ENCODE measurements at places on chromosomes 2 and 18. TPM values are rescaled to one million over a fixed set of nuclear protein-coding genes. Genes with fewer than 3 reads are reported as not detected.

DNA sequence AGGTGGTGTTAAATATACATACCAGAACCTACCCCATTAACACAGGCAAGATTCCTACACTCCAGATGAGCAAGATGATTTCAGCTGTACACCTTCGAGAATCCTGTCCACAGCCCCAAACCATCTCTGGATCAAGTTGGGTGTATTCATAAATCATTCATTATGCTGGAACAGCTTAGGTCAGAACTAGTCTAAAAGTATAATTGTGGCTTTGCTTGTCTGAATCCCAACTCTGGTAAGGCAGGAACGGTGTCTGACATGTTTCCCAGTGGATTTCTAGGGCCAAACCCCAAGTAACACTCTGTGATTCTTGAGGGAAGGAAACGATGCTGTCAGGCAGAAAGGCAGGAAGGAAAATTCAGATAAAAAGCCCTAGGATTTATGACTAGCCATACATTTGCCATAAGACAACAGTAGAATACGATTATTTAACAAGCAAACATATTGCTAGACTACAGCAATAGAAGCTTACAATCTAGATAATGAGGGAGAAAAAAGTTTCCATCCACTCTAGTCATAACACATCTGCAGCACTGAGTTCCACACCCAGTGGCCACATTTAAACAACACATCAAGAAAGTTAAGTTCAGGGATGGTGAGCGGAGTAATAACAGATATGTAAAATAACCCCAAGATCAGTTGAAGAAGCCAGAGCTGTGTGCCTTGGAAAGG, 444.8 kb downstream of the RND3 start:
- no peak for DNase-seq

DNA sequence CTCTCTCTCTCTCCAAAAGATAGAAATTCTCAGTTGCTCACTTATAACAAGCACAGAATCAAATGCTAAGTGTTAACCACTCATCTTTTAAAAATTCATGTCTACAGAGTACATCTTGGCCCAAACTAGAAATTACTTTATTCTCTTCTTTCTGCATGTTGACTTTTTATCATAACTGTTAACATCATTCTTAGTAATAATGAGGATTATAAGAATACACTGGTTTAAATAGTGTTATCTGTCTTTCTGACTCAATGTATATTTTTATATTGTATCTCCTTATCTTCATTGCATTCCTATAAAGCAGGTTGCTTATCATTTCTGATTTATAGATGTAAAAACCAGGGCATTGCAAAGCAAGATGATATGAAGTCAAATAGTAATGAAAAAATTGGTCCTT, 17.8 kb upstream of the KLF7 start:
- no peak for DNase-seq

DNA sequence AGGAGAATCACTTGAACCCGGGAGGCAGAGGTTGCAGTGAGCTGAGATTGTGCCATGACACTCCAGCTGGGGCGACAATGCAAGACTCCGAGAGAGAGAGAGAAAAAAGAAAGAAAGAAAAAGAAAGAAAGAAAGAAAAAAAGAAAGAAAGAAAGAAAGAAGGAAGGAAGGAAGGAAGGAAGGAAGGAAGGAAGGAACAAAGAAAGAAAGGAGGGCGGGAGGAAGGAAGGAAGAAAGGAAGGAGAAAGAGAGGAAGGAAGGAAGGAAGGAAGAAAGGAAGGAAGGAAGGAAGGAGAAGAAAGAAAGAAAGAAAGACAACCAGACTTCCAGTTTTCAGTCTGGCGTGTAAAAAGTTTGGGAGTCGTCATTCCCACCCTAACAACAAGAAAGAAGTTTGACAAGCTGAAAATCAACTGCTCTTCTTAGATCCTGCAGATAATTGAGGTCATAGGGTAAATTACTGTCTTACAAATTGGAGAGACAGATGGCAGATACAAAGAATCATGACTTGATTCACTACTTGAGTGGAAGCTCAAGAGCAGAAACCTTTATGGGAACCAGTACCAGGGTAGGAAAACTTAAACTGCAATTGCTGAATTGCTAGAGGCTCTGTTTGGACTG, 15.1 kb upstream of the CYP27C1 start:
- no peak for DNase-seq

DNA sequence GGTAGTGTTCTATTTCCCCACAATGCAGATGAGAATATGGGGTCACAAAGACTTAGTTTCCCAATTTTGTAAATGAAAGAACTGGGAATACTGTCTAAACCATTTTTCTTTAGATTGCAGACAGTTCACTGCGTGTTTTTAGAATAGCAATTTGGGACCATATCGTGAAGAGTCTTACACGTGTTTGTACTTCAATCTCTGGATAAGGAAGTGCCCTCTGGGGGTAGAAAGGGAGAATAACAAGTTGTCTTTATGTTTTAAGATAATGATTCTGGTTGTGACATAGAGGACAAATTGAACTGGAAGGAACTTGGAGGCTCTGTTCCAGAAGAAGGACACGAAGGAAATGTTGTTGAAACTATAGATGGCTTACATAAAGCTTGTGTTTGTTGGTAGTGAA, 457.7 kb downstream of the CBLN2 start:
- DNase-seq: no peak

DNA sequence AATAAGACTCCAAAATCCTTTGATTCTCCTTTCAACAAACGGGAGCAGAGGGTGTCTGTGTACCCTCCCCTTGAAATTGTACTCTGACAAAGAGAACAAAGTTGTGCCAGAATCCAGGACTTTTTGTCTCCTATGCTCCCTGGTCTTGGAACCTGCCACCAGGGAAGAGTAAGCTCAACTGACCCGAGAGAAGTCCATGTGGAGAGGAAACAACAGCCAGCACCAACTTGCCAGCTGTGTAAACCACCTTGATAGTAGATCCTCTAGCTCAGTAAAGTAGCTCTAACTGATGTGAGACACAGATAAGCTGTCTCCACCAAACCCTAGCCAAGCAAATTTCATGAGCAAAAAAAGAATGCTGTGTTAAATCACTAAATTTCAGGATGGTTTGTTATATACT, 46.9 kb downstream of the LNPK start:
- no peak for DNase-seq

DNA sequence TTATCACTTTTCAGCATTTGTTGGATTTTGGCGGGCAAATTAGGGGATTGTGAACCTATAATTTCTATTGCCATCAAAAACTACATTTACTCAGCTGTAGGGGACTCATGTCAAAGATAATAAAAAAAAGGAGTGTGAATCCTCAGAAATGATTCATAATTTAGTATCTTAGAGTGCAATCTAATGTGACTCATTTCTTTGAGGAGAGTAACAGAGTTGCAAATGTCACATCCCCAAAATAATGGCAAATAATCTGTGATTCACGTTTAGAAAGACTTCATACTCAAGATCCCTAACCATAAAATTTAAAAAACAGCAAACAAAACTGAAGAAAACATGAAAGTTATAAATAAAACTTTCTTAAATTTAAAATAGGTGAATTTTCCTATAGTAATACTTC, 373.0 kb downstream of the CDH2 start:
- DNase-seq: no peak

DNA sequence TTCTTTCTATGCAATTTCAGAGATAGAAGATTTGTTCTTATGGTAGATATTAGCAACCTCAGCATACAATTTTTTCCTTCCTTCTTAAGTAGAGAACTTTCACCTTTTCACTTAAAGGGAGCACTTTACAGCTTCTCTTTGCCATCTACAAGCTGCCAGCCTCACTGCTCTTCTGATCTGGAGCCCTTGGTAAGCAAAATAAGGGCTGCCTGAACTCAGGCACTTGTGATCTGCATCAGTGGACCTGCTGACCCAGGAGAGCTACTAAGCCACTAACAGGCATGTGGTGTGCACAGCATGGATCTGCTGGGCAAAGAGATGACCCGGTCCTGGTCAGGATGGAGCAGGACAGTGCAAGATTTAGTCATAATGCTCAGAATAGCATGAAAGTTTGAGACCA, 80.8 kb upstream of the SNTG2 start:
- DNase-seq: no peak

- DNase-seq: no peak
Observed at GRCh38 chr18:9961041-9961440, 47.2 kb downstream of the VAPA start.

GRCh38 chr2:237955640-237956401, 11.0 kb upstream of the UBE2F start:
- DNase-seq: no peak

DNA sequence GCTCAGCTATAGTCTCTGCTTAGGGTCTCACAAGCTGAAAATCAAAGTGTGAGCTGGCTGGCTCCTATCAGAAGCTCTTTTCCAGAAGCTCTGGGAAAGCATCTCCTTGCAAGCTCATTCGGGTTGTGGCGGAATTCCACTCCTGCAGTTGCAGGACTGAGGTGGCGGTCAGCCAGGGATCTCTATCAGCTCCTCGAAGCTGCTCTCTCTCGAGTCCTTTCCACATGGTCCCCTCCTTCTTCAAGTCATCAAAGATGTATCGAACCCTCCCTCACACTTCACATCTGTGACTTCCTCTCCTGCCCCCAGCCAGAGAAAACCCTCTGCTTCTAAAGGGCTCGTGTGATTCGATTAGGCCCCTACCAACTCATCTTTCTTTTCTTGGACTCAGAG, 141.7 kb downstream of the ZFP36L2 start:
- peak; percentile 87 for DNase-seq

- no peak for DNase-seq
Observed at GRCh38 chr18:64956465-64956864, 794.3 kb upstream of the CDH7 start.

GRCh38 chr2:96811917-96812316, 4.2 kb upstream of the CNNM3 start:
- DNase-seq: no peak

The VWC2L gene
- total RNA-seq: 0.10 TPM

The CD226 gene
- 1.6 TPM for total RNA-seq

The PRKAG3 gene
- 0.23 TPM for total RNA-seq

The PSMD14 gene
- 43.8 TPM for total RNA-seq

The FBXO48 gene
- total RNA-seq: 0.51 TPM

The CLHC1 gene
- 9.3 TPM for total RNA-seq

The TUBA4B gene
- not detected for total RNA-seq

The FAM124B gene
- total RNA-seq: 3.3 TPM

The ZDBF2 gene
- total RNA-seq: 16.1 TPM

Data from posterior vena cava (tissue), 2 donors.